ENCODE measurements at places on chromosomes 16 and 17.

- DNase-seq = no peak
Measured at GRCh38 chr17:61660746-61661485, 69.9 kb upstream of the NACA2 start.

DNA sequence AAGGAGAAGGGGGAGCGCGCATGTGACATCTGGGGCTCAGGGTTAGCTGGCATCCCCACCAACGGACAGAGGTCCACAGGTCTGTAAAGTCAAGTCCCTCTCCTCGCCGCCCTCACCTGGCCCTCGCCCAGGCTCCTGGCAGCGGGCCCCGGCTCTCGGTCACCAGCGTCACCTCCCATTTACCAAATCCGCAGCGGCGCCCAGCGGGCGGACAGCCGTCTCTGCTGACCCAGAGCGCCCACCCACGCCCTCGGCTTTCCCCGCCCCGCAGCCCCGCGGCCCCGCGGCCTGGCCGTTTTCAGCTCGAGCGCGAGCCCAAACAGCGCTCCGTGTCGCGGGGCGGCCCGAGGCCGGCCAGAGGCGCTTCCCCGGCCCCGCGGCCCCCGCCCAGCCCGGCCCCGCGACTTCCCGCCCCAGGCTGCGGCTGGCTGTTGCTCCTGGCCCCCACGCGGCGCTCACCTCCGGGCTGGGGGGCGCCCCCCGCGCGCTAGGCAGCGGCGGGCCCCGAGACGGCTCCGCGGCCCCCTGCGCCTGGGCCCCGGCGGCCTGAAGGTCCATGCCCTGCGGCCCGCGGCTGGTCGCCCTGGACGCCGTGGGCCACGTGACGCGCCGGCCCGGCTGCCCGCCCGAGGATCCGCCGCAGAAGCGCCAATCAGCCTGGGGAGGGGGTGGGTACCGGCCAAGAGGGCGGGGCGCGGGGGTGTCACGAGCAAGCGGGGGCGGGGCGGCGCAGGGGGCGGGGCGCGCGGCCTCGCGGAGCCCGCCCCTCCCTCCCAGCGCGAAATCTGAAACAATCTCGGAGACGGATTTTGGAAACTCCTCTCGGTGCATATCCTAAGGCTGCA, at the start of gene COPRS:
Gene COPRS, minus strand, starts transcription at position 603 of the 845 bp plus-strand sequence. Its CDS starts 45 bp downstream, at position 558.
- peak; percentile 95 for DNase-seq

- peak; percentile 61 for DNase-seq
Measured at GRCh38 chr17:40309031-40309948, at the start of gene RARA. Gene RARA, plus strand, starts transcription at chr17:40309180. Its CDS starts 22,039 bp downstream, at chr17:40331219.

DNA sequence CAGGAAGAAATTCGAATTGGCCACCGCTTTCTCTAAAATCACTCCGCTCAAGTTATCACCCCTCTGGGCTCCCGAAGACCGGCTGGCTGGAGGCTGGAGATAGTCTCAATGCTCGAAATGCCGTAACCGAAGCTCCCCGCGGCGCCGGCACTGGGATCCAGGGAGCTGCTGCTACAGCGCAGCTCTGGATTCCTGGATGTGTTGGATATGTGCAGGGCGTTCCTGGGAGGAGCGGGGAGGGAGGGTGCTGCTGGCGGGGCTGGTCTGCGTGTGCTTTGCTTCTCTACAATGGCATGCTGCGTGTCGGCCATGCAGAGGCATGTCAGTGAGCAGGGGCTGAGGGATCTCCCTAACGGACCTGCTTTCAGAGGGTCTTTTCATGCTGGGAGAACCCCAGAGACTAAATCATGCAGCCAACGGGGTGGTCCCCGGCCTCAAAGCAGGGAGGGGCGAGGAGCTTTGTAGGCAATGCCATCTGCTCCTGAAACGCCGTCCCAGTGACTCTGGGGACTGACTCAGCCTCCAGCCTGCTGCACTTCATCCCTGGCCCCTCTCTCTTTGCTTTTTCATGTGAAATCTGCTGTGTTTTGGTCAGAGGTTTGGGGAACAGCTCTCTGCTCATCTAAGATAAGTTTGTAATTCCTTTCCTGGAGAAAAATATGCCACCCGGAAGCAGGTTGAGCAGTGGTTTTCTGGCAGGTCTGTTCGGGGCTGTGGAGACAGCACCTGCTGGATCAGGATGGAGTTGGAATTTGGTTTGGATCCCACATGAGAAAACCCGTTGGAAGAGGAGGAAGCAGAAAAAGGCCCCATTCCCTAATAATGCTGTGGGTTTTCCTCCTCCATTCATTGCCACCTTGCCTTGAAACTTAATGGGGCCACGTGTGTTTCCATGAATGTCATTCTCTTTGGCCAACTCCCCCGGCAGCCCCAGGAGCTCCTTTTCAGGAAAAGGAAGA, 311.4 kb downstream of the SEC14L1 start:
- DNase-seq = peak; percentile 50

GRCh38 chr17:76441686-76442340, 11.1 kb downstream of the UBE2O start:
- no peak for DNase-seq

DNA sequence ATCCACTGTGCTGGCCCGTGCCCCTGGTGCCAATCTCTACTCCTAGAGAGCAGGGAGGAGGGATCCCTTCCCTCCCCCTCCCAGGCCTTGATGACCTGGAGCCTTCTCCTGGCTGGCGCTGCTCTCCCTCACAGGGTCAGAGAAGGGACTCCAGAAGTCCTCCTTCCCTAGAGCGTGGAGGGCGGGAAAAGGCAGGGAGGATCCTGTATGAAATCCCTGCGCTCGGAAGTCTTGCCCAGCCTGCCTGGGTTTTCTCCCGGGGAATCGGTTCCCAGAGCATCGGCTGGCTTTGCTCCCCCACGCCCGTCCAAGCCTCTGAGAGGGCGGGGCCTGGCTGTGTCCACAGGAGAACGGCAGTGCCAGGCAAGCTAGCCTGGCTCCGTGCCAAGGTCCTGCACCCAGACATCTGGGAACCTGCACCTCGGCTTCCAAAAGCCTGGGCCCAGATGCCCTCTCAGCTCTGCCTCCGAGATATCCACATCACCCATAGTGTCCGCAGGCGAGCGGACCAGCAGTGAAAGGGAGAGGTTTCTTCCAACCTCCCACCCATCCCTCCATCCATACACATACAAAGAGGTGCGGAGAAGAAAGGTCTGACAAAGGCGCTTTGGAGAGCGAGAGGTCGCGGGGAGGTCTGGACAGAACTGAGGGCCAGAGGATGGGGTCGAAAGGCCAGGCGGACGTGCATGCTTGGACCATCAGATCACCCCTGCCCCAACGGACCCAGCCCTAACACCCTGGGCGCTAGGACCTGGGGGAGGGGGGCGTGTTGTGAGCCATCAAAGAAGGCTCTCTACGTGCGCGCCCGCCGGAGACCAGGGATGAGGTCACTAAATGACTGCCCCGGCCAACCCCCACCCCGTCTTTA, 1.1 kb downstream of the MPP2 start:
- peak; percentile 85 for DNase-seq

DNA sequence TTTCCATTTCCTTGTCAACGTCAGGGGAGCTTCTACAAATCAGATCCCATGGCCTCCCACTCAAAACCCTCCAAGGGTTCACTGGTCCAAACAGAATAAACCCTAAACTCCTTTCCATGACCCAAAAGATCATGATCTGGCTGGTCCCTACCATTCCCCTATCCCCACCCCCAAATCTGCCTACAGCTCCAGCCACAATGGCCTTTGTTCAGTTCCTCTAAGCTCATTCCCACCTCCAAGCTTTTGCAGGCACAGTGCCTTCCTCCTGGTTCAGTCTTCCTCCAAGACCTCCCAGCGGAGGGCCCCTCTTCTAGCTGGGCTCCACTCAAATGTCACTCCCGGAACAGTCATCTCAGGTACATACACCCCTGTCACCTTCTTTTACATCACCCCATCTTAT, 2.0 kb downstream of the GPRC5B start:
- no peak for DNase-seq

- DNase-seq = no peak
Measured at GRCh38 chr16:14510581-14510938, 119.5 kb downstream of the PARN start.

GRCh38 chr17:78903101-78903779, at the start of gene CEP295NL:
Gene CEP295NL, minus strand, starts transcription at chr17:78903201. Its CDS starts 1,373 bp downstream, at chr17:78901828.
- peak; percentile 51 for DNase-seq

GRCh38 chr17:17151055-17151454, 55.1 kb downstream of the PLD6 start:
- DNase-seq = no peak

DNA sequence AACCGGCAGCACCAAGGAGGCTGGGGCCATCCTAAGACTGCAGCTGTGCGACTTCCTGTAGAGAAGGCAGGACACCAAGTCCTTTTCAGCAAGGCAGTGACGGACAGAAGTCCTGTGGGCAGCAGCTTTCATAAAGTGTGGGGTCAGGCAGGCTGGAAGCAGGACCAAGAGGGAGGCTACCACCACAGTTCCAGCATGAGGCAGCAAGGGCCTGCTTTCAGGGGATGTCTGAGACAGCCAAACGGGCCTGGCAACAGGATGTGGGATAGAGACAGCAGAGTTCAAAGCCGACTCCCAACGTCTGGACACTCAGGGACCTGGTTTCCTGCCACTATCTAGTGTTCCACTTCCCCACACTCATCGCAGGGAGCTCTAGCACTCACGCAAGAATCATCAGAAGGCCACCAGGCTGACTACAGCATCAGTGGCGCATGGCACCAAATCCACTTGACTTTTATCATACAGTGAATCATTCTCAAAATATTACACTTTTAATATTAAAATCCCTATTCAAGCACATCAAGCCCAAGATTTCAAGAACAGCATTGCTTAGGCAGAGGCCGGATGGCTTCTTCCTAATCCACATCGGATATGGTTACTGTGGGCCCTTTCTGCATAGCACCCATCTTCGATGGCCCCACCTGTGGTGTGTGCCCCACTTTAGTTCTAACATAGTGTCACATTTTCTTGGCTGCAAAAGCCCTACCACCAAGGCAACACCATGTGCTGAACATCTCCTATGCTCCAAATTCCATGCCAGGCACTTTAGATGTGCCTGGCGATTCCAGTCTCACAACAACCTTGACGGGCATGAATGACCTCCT, 5.2 kb downstream of the USP7 start:
- no peak for DNase-seq

DNA sequence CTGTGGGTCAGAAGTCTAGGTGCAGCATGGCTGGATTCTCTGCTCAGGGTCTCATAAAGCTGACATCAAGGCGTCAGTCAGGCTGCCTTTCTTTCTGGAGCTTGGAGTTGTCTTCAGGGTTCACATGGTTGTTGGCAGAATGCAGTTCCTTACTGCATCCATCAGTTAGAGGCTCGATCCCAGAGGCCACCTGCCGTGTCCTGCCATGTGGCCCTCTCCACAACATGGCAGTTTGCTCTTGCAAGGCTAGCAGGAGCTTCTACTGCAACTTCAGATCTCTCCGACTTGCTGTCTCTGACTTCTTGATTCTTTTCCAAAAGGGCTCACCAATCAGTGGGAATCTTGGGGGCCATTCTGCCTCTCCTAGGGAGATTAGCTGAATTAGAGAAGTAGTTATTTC, 11.9 kb downstream of the PITPNC1 start:
- DNase-seq = no peak

GRCh38 chr16:75288181-75288580, 36.8 kb upstream of the BCAR1 start:
- DNase-seq = no peak

DNA sequence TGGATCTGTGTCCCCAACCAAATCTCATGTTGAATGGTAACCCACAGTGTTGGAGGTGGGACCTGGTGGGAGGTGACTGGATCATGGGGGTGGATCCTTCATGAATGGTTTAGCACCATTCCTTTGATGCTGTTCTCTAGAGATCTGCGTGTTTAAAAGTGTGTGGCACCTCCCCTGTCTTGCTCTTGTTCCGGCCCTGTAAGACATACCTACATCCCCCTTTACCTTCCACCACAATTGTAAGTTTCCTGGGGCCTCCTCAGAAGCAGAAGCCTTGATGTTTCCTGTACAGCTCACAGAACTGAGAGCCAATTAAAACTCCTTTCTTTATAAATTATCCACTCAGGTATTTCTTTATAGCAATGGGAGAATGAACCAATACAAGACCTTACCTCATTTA, 257.7 kb downstream of the XYLT1 start:
- no peak for DNase-seq

DNA sequence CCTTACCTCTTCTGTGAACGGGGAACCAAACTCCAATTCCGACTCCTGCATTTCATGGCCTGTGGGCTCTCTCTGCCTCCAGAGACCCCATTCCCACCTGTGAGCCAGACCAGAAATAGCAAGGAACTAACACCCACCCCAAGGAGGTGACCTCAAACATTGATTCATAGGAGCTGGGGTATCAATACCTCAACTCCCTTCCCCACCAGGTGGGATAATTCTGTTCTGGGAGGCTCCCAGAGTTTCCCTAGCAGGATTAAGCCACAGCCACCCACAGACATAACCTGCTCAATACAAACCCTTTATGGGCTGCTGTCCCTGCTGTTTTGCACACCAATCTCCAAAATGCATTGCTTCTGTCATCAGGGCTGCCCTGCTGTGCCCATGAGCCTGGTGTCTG, 59.6 kb upstream of the FOXF1 start:
- no peak for DNase-seq

DNA sequence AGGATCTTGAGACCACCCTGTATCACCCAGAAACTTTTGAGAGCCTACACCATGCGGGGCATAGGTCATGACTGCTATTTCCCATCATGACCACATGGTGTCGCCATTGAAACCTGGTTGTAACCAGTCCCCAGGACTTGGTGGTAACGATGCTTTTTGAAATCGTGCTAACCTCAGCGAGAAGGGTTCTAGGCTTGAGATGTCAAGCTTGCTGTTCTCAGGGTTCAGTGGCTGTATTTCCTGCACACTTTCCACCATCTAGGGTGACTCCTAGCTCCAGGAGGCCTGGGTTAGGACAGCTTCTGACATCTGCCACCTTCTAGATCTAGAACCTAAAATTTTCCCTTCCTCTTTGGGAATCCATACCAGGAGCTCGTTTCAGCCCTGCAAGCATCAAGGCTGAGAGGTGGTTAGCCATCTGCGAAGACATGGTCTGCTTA, 13.0 kb upstream of the SPNS3 start:
- peak; percentile 55 for DNase-seq

DNA sequence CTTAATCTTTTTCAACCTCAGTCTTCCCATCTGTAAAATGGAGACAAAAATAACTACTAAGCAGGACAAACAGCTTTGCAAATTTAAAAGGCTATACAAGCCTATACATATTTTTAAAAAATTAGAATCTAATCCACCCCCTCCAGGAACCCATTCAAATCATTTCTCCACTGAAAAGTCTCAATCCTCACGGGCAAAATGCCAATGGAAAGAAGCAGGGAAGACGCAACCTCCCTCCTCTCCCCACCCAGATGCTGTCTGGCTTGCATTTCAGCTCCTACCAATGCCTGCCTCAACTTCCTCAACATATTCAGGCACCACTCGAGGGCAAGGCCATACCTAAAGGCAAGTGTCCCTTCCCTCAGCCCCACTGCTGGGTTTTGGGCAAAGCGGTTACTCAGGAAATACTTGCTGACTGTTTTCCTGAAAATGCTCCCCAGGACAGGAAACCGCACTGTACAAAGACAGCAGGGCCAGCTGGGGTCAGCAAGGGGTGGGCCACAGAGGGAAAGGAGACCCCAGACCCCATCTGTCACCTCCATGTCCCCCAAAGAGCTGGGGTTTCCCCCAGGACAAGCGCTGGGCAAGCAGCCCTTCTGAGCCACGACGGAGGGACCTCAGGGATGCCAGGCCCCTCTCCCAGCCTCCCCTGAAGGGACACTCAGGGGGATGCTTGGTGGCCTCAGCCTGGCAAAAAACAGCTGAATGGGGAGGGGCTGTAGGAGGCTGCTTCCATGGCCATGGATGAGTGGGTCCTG, 47.7 kb upstream of the DOC2B start:
- no peak for DNase-seq

- no peak for DNase-seq
Measured at GRCh38 chr16:17365211-17365541, 105.6 kb downstream of the XYLT1 start.

- no peak for DNase-seq
Measured at GRCh38 chr16:9331503-9331902, 240.1 kb downstream of the HAPSTR1 start.
